ENCODE measurements at places on chromosomes 5 and 9.

DNA sequence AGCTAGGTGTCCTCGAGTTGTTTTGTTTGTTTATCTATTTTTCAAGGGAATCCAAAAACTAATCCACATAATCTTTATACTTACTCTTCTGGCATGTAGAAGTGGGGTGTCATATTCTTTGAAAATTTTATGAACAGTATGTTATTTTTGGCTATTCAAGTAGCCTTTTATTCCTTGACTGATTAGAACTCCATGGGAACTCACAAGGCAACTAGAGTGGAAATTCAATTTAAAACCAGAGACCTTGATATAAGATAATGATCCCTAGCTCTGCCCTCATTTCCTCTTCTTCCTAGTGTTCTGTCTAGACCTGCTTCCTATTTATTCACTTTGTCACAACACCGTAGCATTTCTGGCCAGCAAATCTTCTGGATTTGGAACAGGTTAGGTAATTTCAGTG is 1123.7 kb upstream of the C9orf72 start:
- no peak for DNase-seq

GRCh38 chr9:4489919-4490704 is at the start of gene SLC1A1:
TSS of gene SLC1A1 (plus strand) at chr9:4490468. CDS start at chr9:4490680, 212 bp downstream.
- DNase-seq: no peak

DNA sequence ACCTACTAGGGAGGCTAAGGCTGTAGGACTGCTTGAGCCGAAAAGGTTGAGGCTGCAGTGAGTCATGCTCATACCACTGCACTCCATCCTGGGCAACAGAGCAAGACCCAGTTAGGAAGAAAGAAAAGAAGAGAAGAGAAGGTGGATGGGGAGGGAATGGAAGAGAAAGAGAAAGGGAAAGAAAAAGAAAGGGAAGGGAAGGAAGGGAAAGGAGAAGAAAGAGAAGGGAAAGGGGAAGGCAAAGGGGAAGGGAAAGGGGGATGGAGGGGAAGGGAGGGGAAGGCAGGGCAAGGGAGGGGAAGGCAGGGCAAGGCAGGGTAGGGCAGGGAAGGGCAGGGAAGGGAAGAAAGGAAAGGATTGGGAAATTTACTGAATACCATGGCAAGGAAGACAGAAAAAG is 157.0 kb downstream of the ACTL7B start:
- DNase-seq: no peak

GRCh38 chr5:149584121-149584520 is 2.8 kb downstream of the ARHGEF37 start:
- DNase-seq: no peak

GRCh38 chr5:647727-648126 is 35.6 kb downstream of the CEP72 start:
- no peak for DNase-seq

DNA sequence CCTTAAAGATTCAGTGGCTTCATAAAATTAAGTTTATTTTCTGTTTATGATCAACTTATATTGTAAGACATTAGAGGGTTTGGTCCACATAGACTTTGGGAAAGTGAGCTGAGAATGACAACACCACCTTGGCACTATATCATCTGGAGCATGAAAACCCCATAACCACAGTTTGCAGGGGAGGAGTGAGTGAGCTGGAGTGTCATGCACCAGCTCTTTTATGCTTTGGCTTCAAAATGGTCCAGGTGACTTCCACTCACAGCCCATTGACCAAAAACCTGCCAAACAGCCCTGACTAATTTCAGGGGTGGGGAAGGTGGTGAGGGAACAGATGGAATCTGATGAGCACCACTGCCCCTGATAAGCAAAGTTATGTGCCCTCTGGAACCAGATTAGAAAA is 295.8 kb downstream of the DMRTA1 start:
- DNase-seq: no peak

DNA sequence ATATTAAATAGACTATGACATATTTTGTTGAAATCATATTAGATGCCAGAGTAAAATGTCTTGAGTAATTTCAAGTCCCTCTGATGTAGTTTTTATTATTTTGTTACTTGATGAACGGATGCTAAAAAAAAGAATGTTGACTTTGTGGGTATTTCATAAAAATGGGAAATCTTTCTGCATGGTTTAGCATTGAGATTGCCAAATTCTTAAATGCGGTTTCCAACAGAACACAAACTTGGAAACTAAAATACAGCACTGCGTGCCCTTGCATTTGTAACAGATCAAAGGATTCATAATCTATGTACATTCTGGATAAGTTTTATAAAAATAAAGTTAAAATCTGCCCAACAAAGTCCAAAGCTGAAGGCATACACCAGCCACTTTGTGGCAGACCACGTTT is 425.5 kb upstream of the DAB2 start:
- DNase-seq: no peak

DNA sequence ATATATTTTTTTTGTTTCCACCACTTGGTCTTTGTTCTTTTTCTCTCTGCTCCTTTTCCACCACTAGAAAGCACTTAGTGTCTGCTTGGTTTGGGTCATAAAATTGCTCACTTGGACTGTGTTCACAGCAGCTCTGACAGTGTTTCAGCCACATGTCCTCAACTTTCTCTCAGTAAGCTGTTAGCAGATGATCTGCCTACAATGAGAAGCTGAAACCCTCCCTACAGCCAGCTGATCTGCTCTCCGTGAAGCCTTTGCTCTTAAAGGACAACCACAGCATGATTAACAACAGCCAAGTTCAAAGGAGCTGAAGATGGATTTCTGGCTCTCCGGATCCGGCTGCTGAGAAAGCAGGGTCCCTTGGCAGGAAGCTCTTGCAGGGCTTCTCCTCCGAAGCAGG is 31.6 kb downstream of the PRLR start:
- DNase-seq: no peak

GRCh38 chr9:106921341-106921899 is 58.5 kb downstream of the ZNF462 start:
- DNase-seq: no peak
